ENCODE measurements at places on chromosomes 6 and 20. TPM values are rescaled to one million over a fixed set of nuclear protein-coding genes. Genes with fewer than 3 reads are reported as not detected.

Gene CST11
- not detected for total RNA-seq

GRCh38 chr20:22619272-22619671, 34.9 kb upstream of the FOXA2 start:
- DNase-seq = no peak

- no peak for DNase-seq
Observed at GRCh38 chr6:165580136-165580535, 82.9 kb downstream of the PDE10A start.

GRCh38 chr6:17032988-17033634, 68.7 kb upstream of the STMND1 start:
- DNase-seq = peak; percentile 95

Gene ACOT8
- total RNA-seq = 59.0 TPM
